ENCODE measurements at places on chromosomes 16 and 17. TPM values are rescaled to one million over a fixed set of nuclear protein-coding genes. Genes with fewer than 3 reads are reported as not detected.

Gene CCL5
- 15.9 TPM for total RNA-seq

Gene MMP25
- 0.67 TPM for total RNA-seq

Gene TNFRSF13B
- not detected for total RNA-seq

Gene KCTD19
- 0.62 TPM for total RNA-seq

Gene CACNG3
- total RNA-seq = not detected

Gene STH
- not detected for total RNA-seq

Gene GPATCH8
- 30.8 TPM for total RNA-seq

Gene PLCG2
- 10.8 TPM for total RNA-seq

Gene CXCL16
- 5.3 TPM for total RNA-seq

Gene TERB1
- not detected for total RNA-seq

Gene DNAI2
- total RNA-seq = not detected

Gene REXO5
- 13.6 TPM for total RNA-seq

Gene RAB11FIP4
- total RNA-seq = 10.8 TPM

Gene DPEP2
- total RNA-seq = not detected

Gene INCA1
- total RNA-seq = 1.7 TPM

Gene PITPNM3
- total RNA-seq = 0.44 TPM

Gene KRTAP3-1
- total RNA-seq = not detected

Gene TAC4
- total RNA-seq = not detected

Gene C1QBP
- 225 TPM for total RNA-seq

Gene APOH
- 1.2 TPM for total RNA-seq

Gene KRT36
- total RNA-seq = not detected

Gene ADAM11
- total RNA-seq = 3.5 TPM

Gene PSMC3IP
- total RNA-seq = 19.2 TPM

Gene BCL6B
- 0.18 TPM for total RNA-seq

Gene NUPR1
- 79.7 TPM for total RNA-seq

Gene VAC14
- 37.9 TPM for total RNA-seq

Gene C17orf107
- total RNA-seq = 2.4 TPM

Gene CCL3
- 1.1 TPM for total RNA-seq

Gene FAM171A2
- 7.6 TPM for total RNA-seq

Gene ADORA2B
- 42.7 TPM for total RNA-seq

Gene MRC2
- total RNA-seq = 120 TPM

Gene ZNF200
- 12.4 TPM for total RNA-seq

Measured in Panc1 (cell line).